ENCODE measurements at places on chromosomes 1 and 21. TPM values are rescaled to one million over a fixed set of nuclear protein-coding genes. Genes with fewer than 3 reads are reported as not detected.
A peak's percentile ranks its signal among the peaks of the same experiment; 100 is the strongest.

GRCh38 chr21:34981791-34982190, 67.3 kb downstream of the RUNX1 start:
- no peak overlapping the region for H3K4me3 ChIP-seq
- no peak for DNase-seq
- H3K27ac ChIP-seq = no peak overlapping the region
- H3K27me3 ChIP-seq = no peaks in the 10 kb centered on the region

DNA sequence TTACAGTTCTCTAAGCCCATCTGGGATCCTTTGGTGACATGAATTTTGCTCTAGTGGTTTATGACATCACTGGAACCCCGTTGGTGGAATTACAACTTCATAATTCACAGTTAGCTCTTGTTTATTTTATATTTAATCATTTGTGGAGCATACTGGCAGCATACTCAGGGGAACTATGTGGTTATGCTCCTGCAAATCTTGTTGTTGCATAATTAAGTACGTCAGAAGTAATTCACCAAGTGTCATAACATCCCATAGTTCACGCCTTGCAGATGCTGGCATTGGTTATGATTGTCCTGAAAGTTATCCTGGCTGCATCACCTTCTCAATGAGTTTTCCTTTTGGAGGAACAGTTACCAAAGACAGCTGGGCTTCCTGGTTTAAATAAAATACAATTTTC, 16.5 kb downstream of the PRRX1 start:
- peak overlapping the region; percentile 12 for H3K27ac ChIP-seq
- H3K4me3 ChIP-seq = no peak overlapping the region
- H3K27me3 ChIP-seq = no peaks in the 10 kb centered on the region
- no peaks in the 10 kb centered on the region for H3K36me3 ChIP-seq

GRCh38 chr1:49651136-49651535, 372.6 kb downstream of the AGBL4 start:
- H3K27me3 ChIP-seq = no peaks in the 10 kb centered on the region
- H3K36me3 ChIP-seq = no peaks in the 10 kb centered on the region
- no peaks in the 10 kb centered on the region for H3K4me1 ChIP-seq

- no peaks in the 10 kb centered on the region for H3K36me3 ChIP-seq
- no peak overlapping the region for H3K4me3 ChIP-seq
- no peak overlapping the region for H3K27ac ChIP-seq
- no peak for DNase-seq
These were observed 6.9 kb upstream of the TRIM62 start for GRCh38 chr1:33188572-33189275.

DNA sequence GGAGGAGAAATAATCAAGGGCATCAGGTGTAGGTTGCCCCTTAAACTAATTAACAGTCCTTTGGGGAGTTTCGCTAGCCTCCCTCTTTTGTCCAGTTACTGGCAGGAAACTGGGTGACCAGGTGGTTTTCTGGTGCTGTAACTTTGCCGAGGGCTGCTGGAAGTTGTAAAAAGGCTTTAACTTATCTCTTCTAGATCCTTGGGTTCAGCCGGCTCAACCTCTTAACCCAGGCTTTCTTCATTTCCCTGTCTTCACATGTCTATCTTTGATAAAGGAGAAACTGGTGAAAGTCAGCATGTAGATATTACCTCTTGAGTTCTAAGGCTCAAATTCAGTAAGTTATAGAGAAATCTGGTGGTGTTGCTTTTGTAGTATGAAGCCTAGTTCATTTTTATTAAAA, 289.7 kb upstream of the NRIP1 start:
- no peak overlapping the region for H3K27ac ChIP-seq
- no peaks in the 10 kb centered on the region for H3K36me3 ChIP-seq
- H3K4me1 ChIP-seq = no peaks in the 10 kb centered on the region
- H3K27me3 ChIP-seq = no peaks in the 10 kb centered on the region
- no peak for DNase-seq

- no peak for DNase-seq
- H3K4me3 ChIP-seq = no peak overlapping the region
- no peak overlapping the region for H3K27ac ChIP-seq
- H3K36me3 ChIP-seq = peaks cover 49% of the 10 kb centered on the region
- no peaks in the 10 kb centered on the region for H3K4me1 ChIP-seq
These were observed 8.7 kb downstream of the TPRG1L start for GRCh38 chr1:3633344-3634058.

The SYNC gene
- 31.2 TPM for total RNA-seq

DNA sequence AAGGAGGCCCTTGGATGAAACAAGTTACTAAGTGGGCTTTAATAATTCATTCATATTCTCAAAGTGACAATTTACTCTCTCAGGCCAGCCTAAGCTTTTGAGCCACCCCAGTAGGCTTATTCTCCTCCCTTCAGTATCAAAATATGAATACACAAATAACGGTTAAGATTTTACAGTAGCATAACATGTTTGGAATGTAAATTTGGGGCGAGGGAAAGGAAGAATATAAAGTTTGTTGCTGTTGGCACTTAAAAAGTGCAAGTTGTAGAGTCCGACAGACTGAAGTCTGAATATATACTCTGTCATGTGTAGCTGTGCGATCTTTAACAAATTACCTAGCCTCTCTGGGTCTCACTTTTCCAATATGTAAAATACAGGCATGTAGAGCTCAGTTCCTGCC, 22.6 kb upstream of the MYSM1 start:
- H3K27me3 ChIP-seq = no peaks in the 10 kb centered on the region
- H3K36me3 ChIP-seq = no peaks in the 10 kb centered on the region

GRCh38 chr1:203048555-203049051, 22.3 kb downstream of the PPFIA4 start:
- no peak overlapping the region for H3K27ac ChIP-seq
- no peak for DNase-seq
- H3K27me3 ChIP-seq = no peaks in the 10 kb centered on the region
- no peaks in the 10 kb centered on the region for H3K4me1 ChIP-seq
- H3K36me3 ChIP-seq = no peaks in the 10 kb centered on the region
- no peak overlapping the region for H3K4me3 ChIP-seq

- DNase-seq = no peak
- no peaks in the 10 kb centered on the region for H3K4me1 ChIP-seq
- no peaks in the 10 kb centered on the region for H3K36me3 ChIP-seq
- no peak overlapping the region for H3K4me3 ChIP-seq
These were observed 283.5 kb upstream of the ADAMTS5 start for GRCh38 chr21:27250366-27250765.

DNA sequence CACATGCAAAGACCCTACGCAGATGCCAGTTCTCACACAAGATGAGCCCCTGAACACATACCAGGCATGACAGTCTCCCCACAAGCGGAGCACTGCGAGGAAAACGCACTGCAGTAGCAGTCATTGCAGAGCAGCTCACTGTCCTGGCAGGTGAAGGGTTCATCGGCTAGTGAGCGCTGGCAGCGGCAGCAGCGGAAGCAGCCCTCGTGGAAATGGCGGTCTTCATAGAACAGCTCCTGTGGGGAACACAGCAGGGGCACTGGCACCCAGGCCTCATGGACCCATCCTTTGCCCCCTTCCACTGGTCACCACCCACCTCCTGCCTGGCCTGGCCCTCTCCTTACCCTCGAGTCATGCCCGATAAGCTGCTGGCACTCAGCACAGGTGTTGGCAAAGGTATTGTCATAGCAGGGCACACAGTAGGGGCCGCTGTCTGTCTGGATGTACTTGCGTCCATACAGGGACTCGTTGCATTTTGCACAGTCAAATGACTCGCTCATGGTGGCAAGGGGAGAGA, 6.3 kb downstream of the FHL3 start:
- H3K27ac ChIP-seq = peak overlapping the region; percentile 92
- no peak for DNase-seq
- H3K4me3 ChIP-seq = no peak overlapping the region

- DNase-seq = no peak
- no peak overlapping the region for H3K27ac ChIP-seq
- H3K27me3 ChIP-seq = no peaks in the 10 kb centered on the region
- H3K4me1 ChIP-seq = no peaks in the 10 kb centered on the region
These were observed 29.4 kb upstream of the POU3F1 start for GRCh38 chr1:38076038-38076437.

DNA sequence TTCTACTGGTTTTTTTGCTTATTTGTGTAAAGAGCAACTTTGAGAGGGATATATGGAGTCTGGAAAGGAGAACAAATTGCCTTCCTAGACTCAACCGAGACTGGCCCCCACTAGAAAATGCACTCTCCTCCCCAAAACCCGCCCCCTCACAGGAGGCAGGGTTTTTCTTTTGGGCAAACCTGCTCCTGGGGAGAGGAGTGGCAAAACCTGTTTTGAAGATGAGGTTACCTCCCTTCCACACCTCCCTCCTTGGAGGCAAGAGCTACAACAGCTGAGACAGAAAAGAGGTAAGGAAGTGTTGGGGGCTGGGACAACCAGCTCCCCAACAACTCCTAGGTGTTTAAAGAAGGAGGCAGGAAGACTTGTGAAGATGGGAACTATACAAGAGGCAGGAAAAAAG, at the start of gene BNIPL:
Gene BNIPL (plus strand): TSS at position 231 of the 400 bp plus-strand sequence. CDS start 140 bp downstream, at position 371.
- H3K27ac ChIP-seq = no peak within 1 kb of the TSS
- H3K4me3 ChIP-seq = no peak within 1 kb of the TSS
- peaks cover 4% of the 10 kb centered on the region for H3K36me3 ChIP-seq
- no peaks in the 10 kb centered on the region for H3K27me3 ChIP-seq
- H3K4me1 ChIP-seq = no peaks in the 10 kb centered on the region

The TRIM46 gene
- total RNA-seq = 9.8 TPM

The ELAPOR1 gene
- 0.21 TPM for total RNA-seq

The CNKSR1 gene
- total RNA-seq = 5.7 TPM

DNA sequence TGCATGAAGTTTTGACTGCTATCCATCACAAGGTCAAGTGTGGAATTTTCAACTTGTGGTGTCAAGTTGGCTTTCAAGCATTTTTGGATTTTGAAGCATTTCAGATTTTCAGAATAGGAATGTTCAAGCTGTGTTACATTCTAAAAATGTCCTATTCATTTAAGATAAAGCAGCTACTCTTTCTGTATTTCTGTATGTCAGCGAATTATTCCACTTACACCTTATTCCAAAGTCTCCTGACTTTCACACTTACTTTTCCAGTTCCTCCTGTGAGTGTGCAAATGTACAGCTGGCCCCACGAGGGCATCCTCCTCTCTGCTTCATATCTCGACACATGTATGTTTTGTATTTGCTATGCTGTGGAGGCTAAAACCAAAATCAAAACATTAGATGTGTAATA, 51.9 kb downstream of the RC3H1 start:
- no peak overlapping the region for H3K4me3 ChIP-seq
- H3K27me3 ChIP-seq = no peaks in the 10 kb centered on the region
- no peaks in the 10 kb centered on the region for H3K4me1 ChIP-seq

DNA sequence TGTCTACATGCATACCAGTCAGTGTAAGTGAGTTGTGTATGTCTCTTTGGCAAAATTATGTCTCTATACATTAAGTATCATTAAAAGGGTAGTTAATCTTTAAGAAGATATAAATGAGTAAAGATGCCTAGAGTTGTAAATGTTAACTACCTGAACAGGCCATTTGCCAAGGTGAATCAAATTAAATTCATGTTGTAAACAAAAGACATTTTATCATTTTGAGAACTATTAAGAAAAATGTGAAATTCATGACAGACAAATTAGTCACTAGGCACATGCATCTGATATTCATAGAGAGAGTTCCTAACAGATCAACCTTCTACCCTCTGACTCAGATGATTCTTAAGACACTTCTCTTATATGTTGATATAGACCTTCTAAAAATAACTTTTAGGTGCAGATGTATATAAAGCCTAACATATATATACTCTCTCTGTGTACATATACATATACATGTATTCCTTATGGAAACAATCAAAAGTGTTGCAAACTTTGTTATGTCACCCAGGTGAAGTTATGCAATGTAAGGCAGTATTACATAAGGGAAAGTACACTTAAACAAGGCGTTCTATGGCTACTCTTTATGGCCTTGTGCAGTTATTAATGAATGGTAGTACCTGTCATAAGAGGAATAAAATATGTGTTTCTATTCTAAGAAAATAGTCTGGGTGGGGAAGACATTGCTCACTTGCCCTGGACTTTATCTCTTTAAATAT, at the start of gene TMPRSS15:
Gene TMPRSS15 (minus strand): TSS at position 51 of the 716 bp plus-strand sequence. CDS start 163 bp downstream, outside the sequence.
- no peak for DNase-seq
- no peaks in the 10 kb centered on the region for H3K36me3 ChIP-seq
- no peak within 1 kb of the TSS for H3K4me3 ChIP-seq
- H3K4me1 ChIP-seq = no peaks in the 10 kb centered on the region

DNA sequence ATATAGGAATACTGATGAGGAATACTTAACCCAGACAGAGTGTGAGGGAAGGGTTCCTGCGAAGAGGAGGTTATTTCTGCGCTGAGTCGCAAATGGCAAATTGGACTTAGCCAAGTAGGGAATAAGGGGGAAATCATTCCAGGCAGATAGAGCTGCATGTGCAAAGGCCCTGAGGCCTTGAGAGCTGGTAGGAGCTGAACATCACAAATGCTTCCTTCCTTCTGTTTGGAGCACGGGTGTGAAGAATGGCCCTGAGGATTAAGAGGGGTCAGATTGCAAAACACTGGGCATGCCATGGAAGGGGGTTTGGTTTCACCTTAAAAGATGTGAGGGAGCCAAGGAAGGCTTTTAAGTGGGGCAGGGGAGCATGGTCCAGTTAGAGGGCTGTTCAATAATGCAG, 12.4 kb downstream of the IER5 start:
- H3K4me3 ChIP-seq = no peak overlapping the region
- H3K4me1 ChIP-seq = peaks cover 17% of the 10 kb centered on the region
- no peak for DNase-seq
- H3K36me3 ChIP-seq = no peaks in the 10 kb centered on the region
- H3K27ac ChIP-seq = no peak overlapping the region

The KRTAP19-7 gene
- total RNA-seq = not detected

The ANKRD35 gene
- total RNA-seq = 11.2 TPM

GRCh38 chr1:216604771-216605170, 118.5 kb downstream of the ESRRG start:
- no peak for DNase-seq
- H3K4me3 ChIP-seq = no peak overlapping the region
- no peaks in the 10 kb centered on the region for H3K4me1 ChIP-seq
- no peak overlapping the region for H3K27ac ChIP-seq
- H3K36me3 ChIP-seq = no peaks in the 10 kb centered on the region

Measured in tibial nerve (tissue), 4 donors.